GM23248 (cell line): ENCODE measurements at places on chromosomes 1 and 21.

- DNase-seq = no peak
These were observed 377.4 kb downstream of the RRAGC start for GRCh38 chr1:38481871-38482826.

DNA sequence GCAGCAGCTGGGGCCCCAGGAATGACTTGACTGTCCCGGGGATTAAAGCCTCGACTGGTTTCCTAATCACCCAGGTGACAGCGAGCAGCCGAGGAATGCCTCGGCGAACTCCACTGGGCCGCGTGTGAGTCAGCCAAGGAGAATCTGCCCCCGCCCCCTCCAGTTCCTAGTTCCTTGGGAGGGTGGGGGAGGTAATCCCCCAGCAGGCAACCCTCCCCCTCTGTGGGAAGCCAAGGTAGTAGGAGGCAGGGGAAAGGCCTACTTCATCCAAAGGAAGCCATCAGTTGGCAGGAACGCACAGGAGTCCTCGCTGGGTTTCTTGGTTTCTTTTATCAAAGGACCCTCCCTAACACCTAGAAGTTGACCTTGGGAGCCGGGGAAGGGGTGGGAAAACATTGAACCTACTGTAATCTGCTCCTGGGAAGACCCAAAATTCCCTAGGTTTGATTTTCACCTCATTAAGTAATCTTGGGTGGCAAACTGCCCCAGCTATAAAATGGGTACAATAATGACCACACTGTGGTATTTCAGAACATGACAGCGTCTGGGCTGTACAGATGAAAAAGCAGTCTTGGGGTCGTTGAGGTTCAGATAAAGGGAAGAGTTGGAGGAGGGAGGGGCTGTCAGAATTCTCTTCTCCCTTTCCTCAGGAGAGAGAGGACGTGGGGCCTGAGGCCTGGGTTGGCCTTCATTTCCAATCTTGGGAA is 1.4 kb downstream of the TENT5B start:
- DNase-seq = peak; percentile 90

- peak; percentile 71 for DNase-seq
These were observed at the start of gene ECE1 for GRCh38 chr1:21289700-21290545. Gene ECE1, minus strand, starts transcription at chr1:21290463. Its CDS starts 49 bp downstream, at chr1:21290414.

DNA sequence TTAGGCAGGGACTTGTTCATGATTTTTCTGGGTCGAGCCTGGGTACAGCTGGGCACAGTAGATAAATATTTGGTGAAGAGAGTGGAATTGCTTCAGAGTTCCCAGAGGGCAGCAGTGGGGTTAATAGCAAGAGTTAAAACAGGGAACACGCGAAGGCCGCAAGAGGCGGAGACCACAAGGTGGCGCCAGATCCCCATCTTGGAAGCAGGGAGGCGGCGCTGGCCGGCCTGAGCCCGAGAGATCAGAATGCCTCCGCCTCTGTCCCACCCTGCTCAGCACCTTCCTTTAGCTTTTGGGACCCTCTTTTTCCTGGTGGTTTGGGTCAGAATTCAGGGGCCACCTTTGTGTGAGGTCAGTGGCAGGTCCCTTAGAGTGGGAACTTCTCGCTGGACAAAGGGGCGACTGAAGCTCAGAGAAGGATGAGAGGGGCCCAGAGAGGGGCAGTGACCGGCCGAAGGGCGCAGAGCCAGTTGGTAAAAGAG is 6.5 kb upstream of the PADI2 start:
- peak; percentile 88 for DNase-seq

DNA sequence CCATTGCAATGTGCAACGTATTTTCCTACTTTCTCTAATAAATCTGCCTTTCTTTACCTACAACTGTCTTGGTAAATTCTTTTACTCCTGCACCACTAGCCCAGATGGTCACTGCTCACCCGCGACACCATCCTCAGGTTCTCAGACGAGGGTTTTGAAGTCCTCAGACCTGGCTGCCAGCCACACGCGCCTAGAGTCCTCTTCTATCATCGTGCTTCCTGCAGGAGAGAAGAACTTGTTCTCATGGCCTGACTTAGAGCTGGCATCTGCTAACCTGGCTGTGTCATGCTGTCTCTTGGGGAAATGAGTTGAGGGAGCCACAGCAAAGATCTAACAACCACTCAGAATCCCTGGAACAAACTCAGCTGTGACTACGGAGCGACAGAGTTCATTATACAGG is 30.3 kb upstream of the PGBD5 start:
- DNase-seq = no peak

- DNase-seq = peak; percentile 82
These were observed 12.0 kb downstream of the UBE2Q1 start for GRCh38 chr1:154546264-154547063.

DNA sequence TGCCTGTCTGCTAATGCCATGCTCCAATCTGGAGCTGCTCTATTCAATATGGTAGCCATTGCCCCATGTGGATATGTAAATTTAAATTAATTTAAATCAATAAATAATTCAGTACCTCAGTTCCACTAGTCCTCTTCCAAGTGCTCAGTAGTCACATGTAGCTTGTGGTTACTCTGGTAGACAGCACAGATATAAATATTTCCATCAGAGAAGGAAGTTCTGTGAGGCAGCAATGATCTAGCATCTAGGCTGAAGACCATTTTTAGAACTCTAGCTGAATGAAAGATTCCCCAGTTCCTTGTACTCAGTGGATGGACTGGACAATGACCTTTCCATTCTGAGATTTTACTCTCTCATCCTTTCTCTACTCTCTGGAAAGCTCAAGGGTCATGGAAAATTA is 25.8 kb upstream of the CAPZB start:
- DNase-seq = no peak

DNA sequence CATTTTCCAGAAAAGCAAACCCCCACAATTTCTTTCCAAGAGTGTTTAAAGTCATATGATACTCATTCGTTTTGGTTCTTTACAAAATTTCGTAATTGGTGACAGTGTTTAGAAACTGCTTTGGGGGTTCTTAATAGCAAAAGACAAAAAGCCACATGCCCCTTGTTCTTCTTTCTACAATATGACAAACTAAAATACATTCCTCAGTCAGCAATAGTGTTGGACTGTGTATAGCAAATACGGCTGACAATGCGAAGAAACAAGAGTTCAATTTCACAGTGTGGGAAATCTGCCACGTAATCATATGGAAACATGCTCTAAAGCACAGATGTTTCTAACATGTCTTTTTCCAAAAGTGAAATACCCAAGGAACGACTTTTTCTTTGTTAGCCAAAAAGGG is 7.6 kb upstream of the IFNAR1 start:
- no peak for DNase-seq

DNA sequence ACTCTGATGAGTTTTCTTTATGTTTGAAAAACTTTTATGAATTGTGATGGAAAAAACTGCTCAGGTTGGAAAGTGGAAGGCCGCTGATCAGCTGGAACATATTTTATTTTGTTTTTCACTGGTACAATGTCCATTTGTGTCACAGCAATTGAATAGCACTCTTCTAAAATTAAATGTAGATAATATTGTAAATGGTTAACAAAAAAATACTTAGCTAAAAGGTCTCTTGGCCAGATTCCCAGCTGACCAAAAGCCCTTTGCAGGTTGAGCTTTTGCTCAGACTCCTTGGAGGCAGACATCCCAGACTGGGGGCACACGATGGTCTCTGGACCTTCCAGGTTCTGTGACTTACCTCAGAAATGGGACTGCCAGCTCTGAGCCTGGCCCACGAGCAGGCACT is 26.3 kb downstream of the SAMD13 start:
- DNase-seq = no peak

GRCh38 chr21:45148316-45148990 is 74.1 kb downstream of the ADARB1 start:
- no peak for DNase-seq

GRCh38 chr1:98940722-98941079 is 64.0 kb downstream of the PLPPR5 start:
- peak; percentile 88 for DNase-seq

- no peak for DNase-seq
These were observed 62.7 kb downstream of the ZC3H11B start for GRCh38 chr1:219550201-219550600.
